GM12878 (cell line): ENCODE measurements at places on chromosomes 2 and 18. TPM values are rescaled to one million over a fixed set of nuclear protein-coding genes. Genes with fewer than 3 reads are reported as not detected.

The PPP1R1C gene
- polyA plus RNA-seq: not detected in 2 replicates

The GALR1 gene
- polyA plus RNA-seq: not detected in 2 replicates

The DOK6 gene
- polyA plus RNA-seq: 0.05 and 0.12 TPM in 2 replicates

The SPAST gene
- polyA plus RNA-seq: 7.8 and 9.1 TPM in 2 replicates
